ENCODE measurements at places on chromosomes 3 and 15. TPM values are rescaled to one million over a fixed set of nuclear protein-coding genes. Genes with fewer than 3 reads are reported as not detected.
A peak's percentile ranks its signal among the peaks of the same experiment; 100 is the strongest.

The LRRC49 gene
- total RNA-seq = 11.0 TPM

- no peak for DNase-seq
Measured at GRCh38 chr3:143002727-143003126, 1.4 kb downstream of the U2SURP start.

The CEP97 gene
- 12.0 TPM for total RNA-seq

The STT3B gene
- total RNA-seq = 120 TPM

DNA sequence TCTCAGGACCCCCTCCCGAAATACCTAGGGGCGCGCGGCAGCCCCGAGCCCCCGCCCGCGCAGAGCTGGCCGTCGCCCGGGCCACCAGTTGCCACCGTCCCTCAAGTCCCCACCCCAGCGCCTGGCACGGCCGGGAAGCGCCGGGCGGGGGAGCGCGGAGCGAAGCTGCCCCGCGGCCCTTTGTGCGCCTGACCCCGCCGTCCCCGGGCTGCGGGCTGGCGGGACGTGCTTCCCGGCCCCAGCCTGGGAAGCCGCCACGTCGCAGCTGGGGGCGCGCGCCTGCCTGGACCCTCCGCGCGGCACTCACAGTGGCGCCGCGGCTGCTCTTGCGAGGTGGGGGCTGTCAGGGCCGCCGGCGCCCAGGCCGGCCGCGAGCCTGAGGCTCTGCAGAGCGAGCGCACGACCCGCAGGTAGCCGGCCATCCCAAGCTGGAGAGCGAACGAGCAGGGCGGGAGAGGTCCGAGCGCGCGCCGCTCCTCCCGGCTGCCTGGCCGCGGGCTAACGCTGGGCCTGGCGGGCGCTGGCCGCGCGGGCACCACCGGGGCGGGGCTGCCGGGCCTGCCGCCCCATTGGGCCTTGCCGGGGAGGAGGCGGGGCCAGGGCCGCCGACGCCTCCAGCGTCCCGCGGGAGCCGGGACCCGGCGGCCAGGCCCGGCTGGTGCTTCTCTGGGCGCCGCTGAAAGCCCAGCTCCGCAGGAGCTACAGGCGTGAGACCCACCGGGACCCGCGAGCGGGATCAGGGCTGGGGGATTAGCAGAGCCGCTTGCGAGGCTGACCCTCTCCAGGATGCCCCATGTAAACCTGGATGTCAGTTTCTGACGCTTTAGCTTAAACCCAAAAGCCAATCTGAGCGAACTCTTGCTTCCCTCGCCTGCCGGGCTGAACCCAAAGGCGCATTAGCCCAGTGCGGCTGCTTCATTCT is at the start of gene IDH2:
Gene IDH2 (minus strand): TSS at position 500 of the 922 bp plus-strand sequence. CDS start 78 bp downstream, at position 422.
- DNase-seq = peak; percentile 57
